Foreskin keratinocyte (primary cell): ENCODE measurements at places on chromosomes 6 and 20.

DNA sequence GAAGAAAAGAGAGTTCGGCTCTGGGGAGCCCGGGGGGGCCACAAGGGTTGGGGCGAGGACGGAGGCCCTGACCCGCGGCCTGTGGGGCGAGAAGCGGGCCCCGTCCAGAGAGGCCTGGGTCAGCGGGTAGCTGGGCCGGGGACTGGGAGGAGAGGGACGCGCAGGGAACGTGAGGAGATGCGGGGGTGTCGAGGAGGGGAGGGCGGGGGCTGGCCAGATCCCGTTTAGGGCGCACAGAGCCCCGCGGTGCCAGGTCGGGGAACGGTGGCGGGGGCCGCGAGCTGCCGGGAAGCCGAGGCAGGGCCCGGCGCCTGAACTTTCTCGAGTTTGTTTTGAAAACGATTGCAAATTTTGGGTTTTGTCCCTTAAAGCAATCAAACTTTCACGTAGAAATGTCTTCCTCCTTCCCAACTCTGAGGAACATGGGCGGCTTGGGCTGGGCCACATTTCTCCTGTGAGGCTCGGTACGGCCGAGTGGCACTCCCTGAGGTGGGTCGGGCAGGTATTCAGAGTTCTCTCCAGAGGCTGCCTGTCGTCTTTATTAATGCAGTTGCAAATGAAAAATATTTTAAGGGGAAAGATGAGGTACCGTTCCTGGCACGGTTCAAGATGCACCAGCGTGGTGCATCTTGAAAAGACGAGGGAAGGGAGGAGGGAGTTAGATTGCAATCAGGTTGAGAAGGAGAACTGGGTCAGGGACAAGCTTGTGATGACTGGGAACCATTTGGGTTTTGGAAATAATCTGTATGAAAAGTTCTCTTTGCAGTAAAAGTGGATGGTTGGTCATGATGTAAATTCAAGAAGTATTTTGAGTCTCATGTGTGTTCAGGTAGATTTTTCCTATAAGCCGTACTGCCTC, 972 bp downstream of the RNF8 start:
- no peak for DNase-seq

DNA sequence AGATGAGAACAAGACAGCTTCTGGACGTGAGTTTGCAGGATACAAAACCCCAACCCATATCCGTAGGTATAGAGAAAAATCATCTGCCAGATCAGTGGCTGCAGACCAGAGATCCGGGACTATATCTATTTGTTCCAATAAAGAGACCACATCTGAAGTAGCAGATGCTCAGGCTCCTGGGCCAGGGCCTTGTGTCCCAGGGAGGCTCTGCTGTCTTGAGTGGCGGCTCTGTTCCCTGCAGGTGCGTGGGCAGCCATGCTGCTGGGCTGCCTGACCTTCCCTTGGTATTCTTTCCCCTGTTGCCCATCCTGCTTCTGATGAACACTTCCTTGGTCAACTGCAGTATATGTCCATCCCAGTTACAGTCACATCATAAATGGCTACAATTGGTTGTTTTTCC, 34.9 kb downstream of the ERMARD start:
- DNase-seq: no peak

DNA sequence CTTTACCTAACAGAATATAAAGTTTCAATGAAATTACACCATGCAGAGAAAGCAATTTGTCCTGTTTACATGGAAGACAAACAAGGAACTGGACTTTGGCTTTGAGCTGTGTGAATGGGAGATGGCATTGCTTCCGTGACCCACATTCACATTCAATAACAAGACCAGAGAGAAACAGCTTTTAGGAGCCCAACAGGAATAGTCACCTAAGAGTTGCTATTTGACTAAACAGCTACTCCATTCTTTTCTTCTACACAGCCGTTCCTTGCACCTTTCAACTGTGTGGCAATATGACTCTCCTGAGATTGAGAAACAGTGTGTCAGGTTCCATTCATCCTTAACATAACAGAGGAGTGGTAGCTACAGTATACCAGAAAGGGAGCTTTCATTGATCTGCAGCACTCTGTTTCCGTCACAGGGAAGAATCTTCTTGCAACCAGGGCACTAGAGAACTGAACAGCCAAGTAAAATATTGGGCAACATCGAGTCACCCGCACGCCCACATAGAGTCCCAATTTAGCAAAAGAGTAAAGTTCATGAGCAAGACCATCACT, 355.1 kb downstream of the HAO1 start:
- no peak for DNase-seq

DNA sequence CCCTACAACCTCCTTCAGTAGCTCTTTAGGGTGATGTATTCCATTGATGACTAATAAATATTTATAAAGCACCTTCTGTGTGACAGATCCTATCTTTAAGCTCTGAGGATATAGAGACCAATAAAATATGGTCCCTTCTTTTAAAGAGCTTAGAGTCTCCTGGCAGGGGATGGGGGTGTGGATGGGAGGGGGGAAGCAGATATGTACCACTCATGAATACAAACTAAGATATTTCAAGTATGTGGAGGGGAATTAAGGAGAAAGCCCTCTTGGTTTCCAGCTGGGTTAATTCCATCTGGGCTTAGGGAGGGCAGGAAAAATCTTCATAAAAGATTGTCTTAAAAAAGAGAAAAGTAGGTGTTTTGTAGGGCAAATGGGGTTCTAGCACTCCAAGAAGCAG, 21.6 kb upstream of the FBXO9 start:
- no peak for DNase-seq

DNA sequence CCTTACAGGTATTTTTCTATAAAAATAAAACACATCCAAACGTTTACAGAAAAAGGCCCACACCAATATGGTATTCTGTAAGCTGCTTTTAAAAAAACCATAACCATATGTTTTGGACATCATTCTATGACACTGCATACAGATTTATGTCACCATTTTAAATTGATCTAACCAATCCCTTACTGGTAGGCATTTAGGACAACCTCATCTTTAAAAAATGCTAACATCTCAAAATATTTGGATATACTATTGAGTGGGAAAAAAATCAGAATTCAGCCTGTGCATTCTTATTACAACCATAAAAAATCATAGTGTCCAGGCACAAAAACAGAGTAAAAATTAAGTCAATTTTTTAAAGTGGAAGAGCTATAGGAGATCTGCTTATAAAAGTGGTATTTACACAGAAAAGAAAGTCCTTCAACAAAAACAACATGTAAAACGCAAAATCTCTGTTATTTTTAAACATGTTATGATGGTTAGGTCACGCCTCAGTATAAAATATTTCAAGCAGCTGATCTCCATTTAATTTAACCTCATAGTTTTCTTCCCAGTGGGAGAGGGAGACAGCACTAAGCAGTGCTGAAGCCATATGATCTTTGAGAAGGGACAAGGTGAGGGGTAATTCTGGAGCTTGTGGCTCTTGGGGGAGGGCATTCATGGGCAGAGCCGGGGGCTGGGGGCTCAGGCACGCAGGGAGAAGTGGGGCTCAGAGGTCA, 21.2 kb downstream of the TRAM2 start:
- DNase-seq: no peak

DNA sequence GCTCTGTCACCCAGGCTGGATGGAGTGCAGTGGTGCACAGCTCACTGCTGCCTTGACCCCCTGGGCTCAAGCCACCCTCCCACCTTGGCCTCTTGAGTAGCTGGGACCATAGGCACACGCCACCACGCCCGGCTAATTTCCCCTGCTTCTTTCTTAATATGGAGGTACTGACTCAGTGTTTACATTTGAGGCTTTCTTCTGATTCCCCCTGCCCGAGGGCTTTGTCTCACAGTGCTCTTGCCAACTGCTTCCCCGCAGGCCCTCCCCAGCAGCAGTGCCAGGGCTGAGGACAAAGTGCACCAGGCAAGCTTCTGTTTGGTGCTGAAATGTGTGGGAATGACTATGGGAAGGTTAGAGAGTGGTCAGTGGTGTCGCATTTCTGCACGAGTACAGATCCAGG, 34.8 kb downstream of the NR2E1 start:
- DNase-seq: peak; percentile 15

DNA sequence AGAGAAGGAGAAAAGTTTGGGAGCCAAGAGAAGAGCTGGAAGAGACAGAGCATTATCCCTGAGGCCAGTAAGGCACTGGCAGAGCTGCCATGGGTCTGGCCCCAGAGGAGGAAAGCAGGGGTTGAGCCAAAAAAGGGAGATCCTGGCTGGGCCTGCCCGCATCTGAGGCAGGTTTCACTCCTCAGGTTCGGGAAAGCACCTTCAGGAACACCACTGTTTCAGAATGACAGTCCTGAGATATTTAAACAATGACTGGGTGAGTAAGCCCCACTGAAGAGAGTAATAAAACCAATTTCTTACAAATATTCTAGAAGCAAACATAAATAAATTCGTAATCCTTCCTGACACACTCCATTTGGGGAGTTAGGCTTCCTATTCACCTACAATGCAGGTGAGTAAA, 152.2 kb downstream of the BACH2 start:
- DNase-seq: peak; percentile 64

DNA sequence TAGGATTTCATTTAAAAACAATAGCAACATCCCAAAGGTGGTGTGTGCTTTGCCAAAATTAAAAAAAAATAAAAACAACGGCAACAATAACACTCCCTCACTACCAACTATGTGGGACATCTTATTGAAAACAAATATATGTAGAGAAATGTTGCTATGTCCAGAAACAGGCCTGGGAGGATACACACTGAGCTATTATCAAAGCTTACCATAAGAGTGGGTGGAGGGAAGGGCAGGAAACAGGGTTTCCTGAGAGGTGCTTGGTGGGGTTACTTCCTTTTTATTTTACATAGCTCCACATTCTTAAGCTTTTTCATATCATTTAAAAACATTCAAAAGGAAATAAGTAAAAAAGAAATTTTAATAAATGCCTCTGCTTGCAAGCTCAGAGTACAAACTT, 150.0 kb upstream of the RIPOR2 start:
- no peak for DNase-seq
